ENCODE measurements at places on chromosomes 13 and 19. TPM values are rescaled to one million over a fixed set of nuclear protein-coding genes. Genes with fewer than 3 reads are reported as not detected.

DLL3 gene
- 0.93 TPM for total RNA-seq

ACER1 gene
- total RNA-seq, result not detected

TPP2 gene
- total RNA-seq, result 55.7 TPM

TTC9B gene
- total RNA-seq, result not detected

TYK2 gene
- 267 TPM for total RNA-seq

SCGB2B2 gene
- total RNA-seq, result 0.31 TPM

ZNF492 gene
- not detected for total RNA-seq

GSX1 gene
- not detected for total RNA-seq

PTH2 gene
- not detected for total RNA-seq

IGFL1 gene
- not detected for total RNA-seq

PRTN3 gene
- not detected for total RNA-seq

DNA sequence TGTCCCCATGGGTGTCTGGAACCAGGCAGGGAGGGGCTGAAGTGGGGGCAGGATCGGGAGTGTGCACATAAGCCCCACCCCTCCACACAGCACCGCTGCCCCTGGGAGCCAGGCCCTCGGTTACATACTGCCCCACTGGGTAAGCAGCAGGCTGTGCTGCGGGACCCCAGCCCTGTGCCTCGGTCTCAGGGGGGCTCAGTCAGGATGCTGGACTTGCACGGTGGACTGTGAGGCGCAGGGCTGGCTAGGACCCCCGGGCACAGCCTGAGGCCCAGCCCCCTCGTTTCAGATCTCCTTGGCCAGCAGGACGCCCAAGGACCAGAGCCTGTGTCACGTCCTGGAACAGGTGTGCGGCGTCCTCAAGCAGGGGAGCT lies 16.3 kb downstream of the MPND start:
- H3K4me3 ChIP-seq, result no peak overlapping the region
- H3K4me1 ChIP-seq, result no peaks in the 10 kb centered on the region
- DNase-seq, result no peak
- H3K27ac ChIP-seq, result no peak overlapping the region
- peaks cover 38% of the 10 kb centered on the region for H3K36me3 ChIP-seq

DNA sequence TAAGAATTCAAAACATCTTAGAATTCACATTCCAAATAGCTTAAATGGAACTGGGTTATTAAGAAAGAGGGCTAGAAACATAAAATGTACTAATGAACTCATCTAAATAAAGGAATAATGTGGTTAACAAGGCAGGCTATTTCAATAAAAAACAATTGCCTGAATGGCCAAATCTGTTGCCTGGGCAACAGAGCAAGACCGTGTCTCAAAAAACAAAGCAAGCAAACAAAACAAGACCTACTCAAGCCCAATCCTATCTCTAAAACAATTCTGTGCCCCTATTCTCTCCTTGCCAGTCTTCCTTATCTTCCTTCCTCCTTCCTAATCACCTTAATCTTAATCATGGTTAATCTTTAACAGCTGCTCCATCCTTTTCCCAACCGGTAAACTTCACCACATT lies 12.1 kb downstream of the IGFL1 start:
- no peak overlapping the region for H3K4me3 ChIP-seq
- H3K27ac ChIP-seq, result no peak overlapping the region
- DNase-seq, result no peak
- no peaks in the 10 kb centered on the region for H3K27me3 ChIP-seq
- no peaks in the 10 kb centered on the region for H3K36me3 ChIP-seq

GRCh38 chr13:67001363-67001762 lies 228.8 kb downstream of the PCDH9 start:
- no peaks in the 10 kb centered on the region for H3K4me1 ChIP-seq
- no peak overlapping the region for H3K27ac ChIP-seq
- no peak overlapping the region for H3K4me3 ChIP-seq
- DNase-seq, result no peak
- no peaks in the 10 kb centered on the region for H3K36me3 ChIP-seq

- no peak overlapping the region for H3K4me3 ChIP-seq
- peaks cover 22% of the 10 kb centered on the region for H3K4me1 ChIP-seq
These were observed 54.7 kb upstream of the URAD start for GRCh38 chr13:28043224-28043623.

DNA sequence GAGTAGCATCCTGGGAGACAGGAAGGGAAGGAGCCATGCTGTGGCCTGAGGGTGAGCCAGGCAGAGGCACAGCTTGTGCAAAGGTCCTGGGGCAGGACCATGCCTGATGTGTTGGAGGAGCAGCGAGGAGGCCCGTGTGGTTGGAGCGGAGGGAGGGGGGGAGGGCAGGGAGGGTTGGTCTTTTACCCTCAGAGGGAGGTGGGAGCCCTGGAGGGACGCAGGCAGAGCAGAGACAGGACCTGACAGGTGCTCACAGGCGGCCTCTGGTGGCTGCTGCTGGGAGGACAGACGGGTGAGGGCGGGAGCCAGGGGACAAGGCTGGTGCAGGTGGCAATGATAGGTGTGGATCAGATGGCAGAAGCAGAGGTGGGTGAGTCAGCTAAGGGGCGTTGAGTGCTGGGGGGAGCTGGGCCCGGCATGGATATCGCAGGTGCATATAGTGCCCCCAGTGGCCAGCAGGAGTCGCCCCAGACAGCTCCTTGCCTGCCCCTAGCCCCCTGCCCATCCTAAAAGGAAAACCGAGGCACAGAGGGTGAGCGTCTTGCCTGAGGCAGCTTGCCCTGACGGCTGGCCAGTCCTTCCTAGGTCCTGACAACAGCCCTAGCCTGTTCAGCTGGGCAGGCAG lies 9.8 kb upstream of the GNA15 start:
- DNase-seq, result no peak
- H3K36me3 ChIP-seq, result no peaks in the 10 kb centered on the region
- no peaks in the 10 kb centered on the region for H3K27me3 ChIP-seq
- H3K4me3 ChIP-seq, result no peak overlapping the region
- H3K27ac ChIP-seq, result no peak overlapping the region

DNA sequence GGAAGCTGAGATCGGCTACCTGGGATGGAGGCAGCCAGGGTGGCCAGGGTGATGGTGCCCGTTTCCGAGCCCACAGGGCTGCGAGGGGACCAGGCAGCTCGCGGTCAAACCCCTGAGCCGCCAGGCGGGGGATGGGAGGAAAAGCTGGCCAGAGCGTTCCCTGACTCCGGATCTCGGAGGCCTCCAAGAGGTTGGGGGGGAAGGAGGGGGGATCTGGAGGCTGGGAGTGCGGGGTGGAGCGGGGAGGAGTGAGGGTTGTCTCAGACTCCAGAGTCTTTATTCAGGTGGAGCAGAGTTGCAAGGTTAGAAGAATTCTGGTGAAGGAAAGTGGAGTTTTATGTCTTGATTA lies 1.1 kb downstream of the CACNG7 start:
- H3K4me3 ChIP-seq, result no peak overlapping the region
- H3K27me3 ChIP-seq, result no peaks in the 10 kb centered on the region
- no peak overlapping the region for H3K27ac ChIP-seq
- no peaks in the 10 kb centered on the region for H3K36me3 ChIP-seq
- H3K4me1 ChIP-seq, result no peaks in the 10 kb centered on the region
- no peak for DNase-seq

DNA sequence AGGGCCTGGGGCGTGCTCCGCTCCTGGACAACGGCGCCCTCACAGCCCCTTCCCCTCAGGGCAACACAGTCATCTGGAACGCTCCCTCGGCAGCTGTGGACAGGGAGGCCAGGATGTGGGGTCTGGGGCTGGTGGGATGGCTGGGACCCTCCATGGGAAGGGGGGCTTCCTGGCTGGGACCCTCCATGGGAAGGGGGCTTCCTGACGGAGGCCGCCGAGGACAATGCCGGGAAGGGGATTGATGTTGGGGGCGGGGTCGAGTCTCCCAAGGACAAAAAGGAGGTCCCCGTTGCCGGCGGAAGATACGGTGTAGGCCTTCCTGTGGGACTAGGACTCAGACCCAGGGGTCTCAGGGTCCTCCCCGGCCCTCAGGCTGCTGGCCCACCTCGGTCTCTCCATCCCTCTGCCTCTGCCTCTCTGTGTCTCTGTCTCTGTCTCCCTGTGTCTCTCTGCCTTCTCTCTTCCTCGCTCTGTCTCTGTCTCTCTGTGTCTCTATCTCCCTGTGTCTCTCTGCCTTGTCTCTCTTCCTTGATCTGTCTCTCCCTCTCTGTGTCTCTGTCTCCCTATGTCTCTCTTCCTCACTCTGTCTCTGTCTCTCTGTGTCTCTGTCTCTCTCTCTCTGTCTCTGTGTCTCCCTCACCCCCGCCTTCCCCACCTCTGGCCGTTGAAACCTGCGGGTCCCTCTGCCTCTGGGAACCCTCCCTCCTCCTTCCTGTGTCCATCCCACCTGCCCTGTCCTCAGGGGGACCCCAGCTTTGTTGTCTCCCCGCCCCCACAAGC lies 2.7 kb upstream of the MADCAM1 start:
- no peaks in the 10 kb centered on the region for H3K4me1 ChIP-seq
- H3K36me3 ChIP-seq, result no peaks in the 10 kb centered on the region
- H3K27ac ChIP-seq, result no peak overlapping the region
- H3K27me3 ChIP-seq, result no peaks in the 10 kb centered on the region

- H3K36me3 ChIP-seq, result no peaks in the 10 kb centered on the region
- DNase-seq, result no peak
- no peak overlapping the region for H3K27ac ChIP-seq
- H3K4me3 ChIP-seq, result no peak overlapping the region
- no peaks in the 10 kb centered on the region for H3K4me1 ChIP-seq
These were observed 250.7 kb downstream of the TBC1D4 start for GRCh38 chr13:75231235-75231634.

- H3K4me3 ChIP-seq, result no peak overlapping the region
- H3K36me3 ChIP-seq, result peaks cover 33% of the 10 kb centered on the region
- no peaks in the 10 kb centered on the region for H3K4me1 ChIP-seq
- DNase-seq, result no peak
- no peak overlapping the region for H3K27ac ChIP-seq
These were observed 17.3 kb downstream of the PARP4 start for GRCh38 chr13:24495151-24495729.

GRCh38 chr13:59210543-59210942 lies 953.2 kb downstream of the DIAPH3 start:
- no peaks in the 10 kb centered on the region for H3K36me3 ChIP-seq
- no peak for DNase-seq
- H3K27me3 ChIP-seq, result no peaks in the 10 kb centered on the region
- no peak overlapping the region for H3K27ac ChIP-seq
- no peaks in the 10 kb centered on the region for H3K4me1 ChIP-seq

- no peaks in the 10 kb centered on the region for H3K36me3 ChIP-seq
- H3K4me3 ChIP-seq, result no peak overlapping the region
- H3K27me3 ChIP-seq, result no peaks in the 10 kb centered on the region
- H3K27ac ChIP-seq, result no peak overlapping the region
- no peaks in the 10 kb centered on the region for H3K4me1 ChIP-seq
These were observed 331.7 kb downstream of the LIG4 start for GRCh38 chr13:107883561-107884175.

DNA sequence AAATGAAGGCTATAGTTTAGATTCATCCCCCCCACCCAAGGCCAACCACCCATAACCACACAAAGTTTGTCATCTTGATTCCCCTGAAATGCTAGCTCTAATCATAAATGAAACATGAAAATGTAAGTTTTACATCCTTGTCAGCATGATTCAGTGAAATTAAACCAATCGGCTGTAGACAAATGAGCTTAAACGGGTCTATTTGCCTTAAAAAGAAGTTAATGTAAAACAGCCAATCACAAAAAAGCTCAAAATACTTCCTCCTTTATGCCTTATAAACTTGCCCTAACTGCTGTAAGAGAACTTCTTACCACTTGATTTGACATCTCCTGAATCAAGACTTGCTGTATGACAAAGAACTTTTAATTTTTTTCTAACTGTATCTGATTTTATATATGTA lies 34.5 kb upstream of the MRI1 start:
- peak overlapping the region; percentile 81 for H3K27ac ChIP-seq
- H3K4me3 ChIP-seq, result no peak overlapping the region
- no peaks in the 10 kb centered on the region for H3K36me3 ChIP-seq
- H3K4me1 ChIP-seq, result peaks cover 15% of the 10 kb centered on the region

GRCh38 chr19:35693422-35693821 lies 10.9 kb upstream of the ZBTB32 start:
- no peak for DNase-seq
- no peak overlapping the region for H3K27ac ChIP-seq
- H3K36me3 ChIP-seq, result no peaks in the 10 kb centered on the region
- no peaks in the 10 kb centered on the region for H3K27me3 ChIP-seq
- H3K4me1 ChIP-seq, result peaks cover 18% of the 10 kb centered on the region
- H3K4me3 ChIP-seq, result no peak overlapping the region

DNA sequence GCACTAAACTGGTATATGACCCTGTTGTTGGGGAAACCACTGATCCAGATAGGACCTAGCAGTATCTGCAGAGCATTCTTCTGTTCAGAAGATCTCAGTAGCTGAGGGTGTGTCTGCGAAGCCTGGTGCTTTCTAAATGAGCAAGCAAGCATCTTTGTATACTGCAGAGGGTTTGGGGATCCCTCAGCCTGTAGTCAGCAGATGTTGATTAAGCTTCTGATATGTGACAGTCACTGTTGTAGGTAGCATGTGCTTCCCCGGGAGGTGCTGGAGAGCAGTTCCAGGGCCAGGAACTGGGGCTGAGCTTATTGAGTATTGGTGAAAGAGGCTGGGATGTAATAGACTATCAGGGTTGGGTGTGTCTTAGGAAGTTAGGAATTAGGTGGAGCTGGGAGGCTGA lies 1.5 kb downstream of the SCAF1 start:
- H3K4me1 ChIP-seq, result peaks cover 18% of the 10 kb centered on the region
- H3K27ac ChIP-seq, result no peak overlapping the region
- H3K27me3 ChIP-seq, result no peaks in the 10 kb centered on the region
- peak overlapping the region; percentile 32 for H3K4me3 ChIP-seq

GRCh38 chr19:47109541-47110375 lies 3.8 kb downstream of the ZC3H4 start:
- H3K36me3 ChIP-seq, result no peaks in the 10 kb centered on the region
- H3K4me3 ChIP-seq, result peak overlapping the region; percentile 98
- peaks cover 11% of the 10 kb centered on the region for H3K4me1 ChIP-seq
- H3K27me3 ChIP-seq, result no peaks in the 10 kb centered on the region

DNA sequence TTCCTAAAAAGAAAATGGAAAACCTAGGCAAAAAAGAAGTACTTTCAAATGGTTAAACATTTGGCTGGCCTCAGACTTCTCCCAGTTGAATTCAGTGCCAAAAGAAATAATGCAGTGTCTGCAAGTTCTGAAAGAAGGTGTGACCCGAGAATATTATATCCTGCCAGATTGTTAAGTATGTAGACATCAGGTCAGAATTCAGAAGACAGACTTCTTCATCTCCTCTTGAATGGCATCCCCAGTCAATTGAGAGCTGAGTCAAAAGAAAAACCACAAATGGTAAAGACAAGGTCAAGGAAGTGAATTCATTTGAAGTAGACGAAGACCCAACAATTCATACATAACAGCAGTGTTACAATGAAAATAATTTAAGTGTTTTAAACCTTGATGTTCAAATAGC lies 194.5 kb downstream of the NBEA start:
- no peaks in the 10 kb centered on the region for H3K4me1 ChIP-seq
- H3K27me3 ChIP-seq, result no peaks in the 10 kb centered on the region
- no peak for DNase-seq
- no peak overlapping the region for H3K27ac ChIP-seq
- H3K4me3 ChIP-seq, result no peak overlapping the region

- H3K4me1 ChIP-seq, result no peaks in the 10 kb centered on the region
- no peak overlapping the region for H3K27ac ChIP-seq
- DNase-seq, result no peak
- H3K27me3 ChIP-seq, result peaks cover 16% of the 10 kb centered on the region
These were observed 1.5 kb downstream of the ONECUT3 start for GRCh38 chr19:1754636-1755466.

GRCh38 chr13:93462151-93462550 lies 235.5 kb downstream of the GPC6 start:
- no peak overlapping the region for H3K27ac ChIP-seq
- no peaks in the 10 kb centered on the region for H3K27me3 ChIP-seq
- H3K4me1 ChIP-seq, result no peaks in the 10 kb centered on the region
- H3K4me3 ChIP-seq, result no peak overlapping the region
- DNase-seq, result no peak

GRCh38 chr13:52835071-52835839 lies 13.2 kb downstream of the PCDH8 start:
- no peak overlapping the region for H3K27ac ChIP-seq
- H3K27me3 ChIP-seq, result no peaks in the 10 kb centered on the region
- H3K4me1 ChIP-seq, result no peaks in the 10 kb centered on the region
- no peak for DNase-seq
- no peaks in the 10 kb centered on the region for H3K36me3 ChIP-seq

All from GM12878 (cell line).